GM12891 (cell line): ENCODE measurements at places on chromosomes 13 and 19.

GRCh38 chr13:110533771-110534670, 27.5 kb downstream of the RAB20 start:
- no peak for DNase-seq

GRCh38 chr13:22061371-22061805, 390.5 kb downstream of the FGF9 start:
- no peak for DNase-seq

GRCh38 chr13:68254151-68254550, 1024.0 kb upstream of the PCDH9 start:
- DNase-seq = no peak

DNA sequence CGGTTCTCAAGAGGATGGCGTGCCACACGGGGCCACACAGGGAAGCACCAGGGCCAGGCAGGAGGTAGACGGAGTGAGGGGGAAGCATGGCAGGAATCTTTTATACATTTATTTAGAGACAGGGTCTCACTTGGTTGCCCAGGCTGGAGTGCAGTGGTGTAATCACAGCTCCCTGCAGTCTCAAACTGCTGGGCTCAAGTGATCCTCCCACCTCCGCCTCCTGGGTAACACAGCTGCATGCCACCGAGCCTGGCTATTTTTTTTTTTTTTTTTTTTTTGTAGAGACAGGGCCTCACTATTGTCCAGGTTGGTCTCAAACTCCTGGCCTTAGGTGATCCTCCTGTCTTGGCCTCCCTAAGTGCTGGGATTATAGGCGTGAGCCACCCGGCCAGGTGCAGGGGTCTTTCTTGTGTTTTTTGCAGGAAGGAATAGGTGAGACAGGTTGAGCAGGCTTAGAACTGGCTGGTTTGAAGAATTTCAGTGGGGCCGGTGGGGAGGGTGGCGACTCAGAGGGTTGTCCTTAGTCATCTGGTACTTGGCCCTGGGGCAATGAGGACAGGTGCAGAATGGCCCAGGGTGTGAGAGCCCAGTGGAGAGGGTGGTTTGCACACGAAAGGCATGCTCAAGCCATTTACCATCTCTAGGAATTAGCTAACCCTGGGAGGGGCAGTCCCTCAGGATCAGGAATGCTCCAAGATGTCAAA, 7.6 kb downstream of the SSC5D start:
- no peak for DNase-seq

- no peak for DNase-seq
Measured at GRCh38 chr19:41849067-41849466, 4.2 kb downstream of the DMRTC2 start.

DNA sequence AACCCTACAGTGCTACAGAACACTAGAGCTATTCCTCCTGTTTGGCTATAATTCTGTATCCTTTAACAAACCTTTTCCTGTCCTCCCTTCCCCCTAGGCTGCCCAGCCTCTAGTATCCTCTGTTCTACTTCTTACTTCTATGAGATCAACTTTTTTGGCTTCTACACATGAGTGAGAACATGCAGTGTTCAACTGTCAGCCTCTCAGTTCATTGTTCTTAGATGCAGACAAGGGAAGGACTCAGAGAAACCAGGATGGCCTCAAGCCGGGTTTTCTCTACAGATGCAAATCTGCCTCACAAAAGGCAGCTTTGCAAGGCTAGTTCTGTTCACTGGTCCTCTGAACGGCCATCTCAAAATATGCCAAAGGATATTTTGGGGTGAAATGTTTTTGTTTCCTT, 18.4 kb downstream of the AMER2 start:
- DNase-seq = no peak

GRCh38 chr13:45331692-45332035, 9.3 kb downstream of the TPT1 start:
- DNase-seq = no peak

DNA sequence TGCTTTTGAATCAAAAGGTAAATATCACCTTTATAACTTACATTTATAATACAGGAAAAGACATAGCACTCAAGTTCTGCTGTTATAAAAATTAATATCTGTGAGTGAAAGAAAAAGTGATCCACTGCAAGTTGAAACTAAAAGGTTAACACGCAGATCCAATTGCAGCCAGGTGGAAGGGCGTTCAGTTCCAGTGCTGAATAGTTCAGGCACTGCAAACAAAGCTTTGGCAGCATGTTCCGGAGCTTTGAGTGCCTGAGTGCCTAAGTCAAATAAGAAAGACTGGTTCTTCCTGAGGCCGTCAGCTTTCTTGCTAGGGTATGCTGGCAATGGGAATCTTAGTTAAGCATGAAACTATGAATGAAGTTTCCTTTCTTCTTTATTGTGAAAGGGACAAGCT, 200.3 kb downstream of the LMO7 start:
- no peak for DNase-seq
